NCI-H2227 treated with DMSO at 0.1 percent for 48 hours (cell line): ENCODE measurements at places on chromosomes 5 and 9.

DNA sequence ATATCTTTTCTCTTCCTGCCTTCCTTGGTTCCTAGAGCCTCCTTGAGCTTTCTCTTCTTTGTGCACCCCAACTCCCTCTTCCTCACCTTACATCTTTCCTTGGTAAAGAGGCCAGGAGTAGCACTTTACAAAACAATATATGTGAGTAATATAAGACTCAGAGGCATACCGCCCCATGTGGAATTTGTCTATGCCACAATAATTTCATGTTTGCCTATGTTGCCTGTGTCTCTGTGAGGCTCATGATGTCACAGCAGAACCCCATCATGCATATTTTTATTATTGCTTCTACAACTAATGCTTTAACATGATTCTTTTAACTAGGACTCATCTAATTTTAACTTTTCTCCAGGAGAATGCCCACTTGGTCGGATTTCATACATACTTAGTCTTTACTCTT, 15.0 kb upstream of the LVRN start:
- DNase-seq, result no peak

DNA sequence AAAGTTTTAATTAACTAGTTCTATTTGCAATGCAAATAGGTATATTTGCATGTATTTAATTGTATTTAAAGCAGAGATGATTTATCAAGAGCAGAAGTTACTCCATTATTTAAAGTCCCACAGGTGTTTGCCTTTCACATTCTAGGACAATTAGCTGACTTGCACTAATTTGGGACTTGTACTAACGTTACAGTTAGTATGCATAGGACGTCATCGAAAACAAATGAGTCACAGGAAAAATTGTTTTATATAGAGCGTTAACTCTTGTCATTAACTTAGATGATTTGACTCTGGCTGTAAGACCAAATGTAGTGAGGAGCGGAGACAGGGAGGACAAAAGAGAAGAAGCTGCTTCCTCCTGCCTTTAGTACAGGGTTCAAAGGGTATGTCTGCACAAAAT, 126.1 kb upstream of the IFNE start:
- DNase-seq, result no peak

- DNase-seq, result no peak
Measured at GRCh38 chr5:53515988-53516387, 35.6 kb downstream of the FST start.

- DNase-seq, result no peak
Measured at GRCh38 chr5:111635151-111635902, 121.7 kb downstream of the NREP start.

DNA sequence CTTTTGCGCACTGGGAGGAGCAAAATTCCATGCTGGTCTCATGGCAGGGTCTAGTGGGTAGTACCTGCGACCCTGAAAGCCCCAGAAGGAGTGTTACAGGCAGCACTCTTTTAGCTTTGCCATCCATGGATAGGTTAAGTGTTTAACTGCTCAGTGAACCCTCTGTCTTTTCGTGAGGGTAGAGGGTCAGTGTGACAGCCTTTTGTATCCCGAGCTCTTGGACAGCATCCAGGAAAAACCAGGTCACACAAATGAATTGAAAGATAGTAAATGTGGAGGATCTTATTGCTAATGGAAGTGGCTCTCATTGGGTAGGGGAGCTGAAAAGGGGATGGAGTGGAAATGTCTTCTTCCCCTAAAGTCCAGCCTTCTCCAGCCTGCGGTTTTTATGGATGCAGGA, 57.8 kb upstream of the CCDC112 start:
- DNase-seq, result no peak

DNA sequence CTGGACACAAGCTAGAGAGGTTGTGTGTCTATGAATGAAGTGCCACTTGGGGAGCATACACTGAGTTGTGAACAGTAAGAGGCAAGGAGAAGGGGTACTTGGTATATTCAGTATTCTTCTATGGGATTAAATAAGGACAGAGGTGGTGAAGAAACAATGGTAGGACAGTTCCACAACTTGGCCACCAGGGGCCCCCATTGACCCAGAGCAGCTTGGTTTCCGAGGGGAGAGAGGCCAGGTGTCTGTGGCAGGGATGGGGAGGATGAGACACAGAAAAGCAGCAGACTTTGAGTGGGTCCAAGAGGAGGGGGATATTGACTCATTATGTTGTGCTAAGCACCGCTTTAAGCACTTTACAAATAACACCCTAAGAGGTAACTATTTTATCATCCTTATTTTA, 220.6 kb downstream of the MELK start:
- no peak for DNase-seq

- DNase-seq, result no peak
Measured at GRCh38 chr5:75756211-75756610, 39.0 kb upstream of the POC5 start.

DNA sequence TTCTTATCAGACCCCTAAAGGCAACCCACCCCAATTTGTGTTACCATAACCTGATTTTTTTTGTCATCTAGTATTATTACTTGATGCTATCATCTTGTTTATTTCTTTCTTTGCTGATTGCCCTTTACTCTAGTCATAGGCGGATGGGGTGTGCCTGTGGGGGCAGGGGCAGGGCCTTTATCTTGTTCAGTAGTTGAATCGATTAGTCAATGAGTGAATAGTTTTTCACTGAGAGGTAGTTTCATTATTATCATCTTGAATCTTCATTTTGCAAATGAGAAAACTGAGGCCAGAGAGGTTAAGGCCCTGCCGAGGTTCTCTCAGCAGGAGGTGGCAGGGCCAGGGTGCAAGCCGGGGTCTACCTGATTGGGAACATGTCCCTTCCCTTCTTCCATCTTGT, 9.4 kb upstream of the GM2A start:
- no peak for DNase-seq

DNA sequence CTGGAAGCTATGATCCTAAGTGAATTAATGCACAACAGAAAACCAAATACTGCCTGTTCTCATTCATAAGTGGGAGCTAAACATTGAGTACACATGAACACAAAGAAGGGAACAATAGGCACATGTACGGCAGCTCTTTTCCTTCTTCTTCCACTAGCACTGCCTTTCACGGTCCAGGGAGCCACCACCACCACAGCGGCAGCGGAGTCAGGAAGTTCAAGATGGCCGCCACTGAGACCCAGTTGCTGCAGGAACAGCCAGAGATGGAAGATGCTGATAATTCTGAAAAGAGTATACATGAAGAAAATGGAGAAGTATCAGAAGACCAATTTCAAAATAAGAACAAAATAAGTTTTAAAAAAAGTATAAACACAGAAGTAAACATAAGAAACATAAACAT, 39.5 kb upstream of the TNFSF15 start:
- no peak for DNase-seq

GRCh38 chr5:26295541-26295940, 742.8 kb downstream of the CDH9 start:
- no peak for DNase-seq

GRCh38 chr5:100706776-100707175, 171.6 kb downstream of the FAM174A start:
- DNase-seq, result no peak

- DNase-seq, result no peak
Measured at GRCh38 chr5:79875230-79875629, 115.8 kb downstream of the MTX3 start.

GRCh38 chr5:146745931-146746577, 132.5 kb downstream of the PPP2R2B start:
- no peak for DNase-seq

DNA sequence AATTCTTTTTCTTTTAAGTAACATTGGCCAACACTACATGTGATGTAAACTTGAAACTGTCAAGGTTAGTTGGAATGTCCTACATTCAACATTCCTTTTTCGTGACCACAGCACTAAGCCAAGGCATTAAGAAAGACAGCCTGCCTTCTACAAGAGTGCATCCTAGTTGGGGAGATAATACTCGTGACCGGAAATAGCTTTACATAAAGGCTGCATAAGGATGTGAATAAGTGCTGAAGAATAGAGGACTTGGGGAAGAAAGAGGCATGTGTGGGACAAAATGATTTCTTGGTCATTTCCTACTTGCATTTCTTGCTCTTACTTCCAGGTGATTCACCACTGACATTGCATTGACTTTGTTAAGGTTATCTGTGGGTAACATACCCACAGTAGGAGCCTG, 282.0 kb downstream of the DMRT2 start:
- DNase-seq, result no peak

DNA sequence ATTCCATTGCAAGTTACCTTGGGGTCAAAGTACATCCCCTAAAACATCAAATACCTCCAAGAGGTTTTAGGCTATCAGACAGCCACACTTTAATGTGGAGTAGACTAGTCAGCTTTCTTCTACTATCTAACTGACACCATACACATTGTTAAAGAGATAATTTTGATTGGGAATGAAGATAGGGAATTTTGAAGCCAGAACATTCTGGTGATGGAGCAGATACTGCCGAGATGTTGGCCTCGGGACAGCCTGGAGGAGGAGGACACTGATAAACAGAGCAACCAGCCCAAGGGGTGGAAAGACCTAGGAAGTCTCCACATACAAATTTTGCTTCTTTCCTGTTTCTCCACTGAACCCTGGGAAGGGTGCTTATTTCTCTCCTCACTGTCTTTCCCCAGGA, 14.9 kb downstream of the TJP2 start:
- DNase-seq, result no peak

DNA sequence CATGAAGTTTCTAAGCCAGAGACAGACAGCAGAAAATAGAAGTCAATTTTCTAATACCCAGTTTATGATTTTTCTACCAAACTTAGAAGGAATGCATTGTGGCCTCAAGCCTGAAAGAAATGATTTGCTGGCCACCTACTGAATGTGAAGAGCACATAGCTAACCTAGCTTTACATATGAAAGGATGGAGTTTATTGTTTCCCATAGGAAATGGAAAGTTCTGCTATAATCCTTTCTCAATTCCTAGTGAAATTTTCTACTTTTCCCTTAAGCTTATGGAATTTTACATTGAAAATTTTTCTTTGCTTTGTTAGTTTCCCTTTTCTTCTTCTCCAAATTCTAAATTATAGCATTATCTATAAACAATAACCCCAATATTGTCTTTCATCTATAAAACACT, 110.1 kb downstream of the TMEM167A start:
- DNase-seq, result no peak

DNA sequence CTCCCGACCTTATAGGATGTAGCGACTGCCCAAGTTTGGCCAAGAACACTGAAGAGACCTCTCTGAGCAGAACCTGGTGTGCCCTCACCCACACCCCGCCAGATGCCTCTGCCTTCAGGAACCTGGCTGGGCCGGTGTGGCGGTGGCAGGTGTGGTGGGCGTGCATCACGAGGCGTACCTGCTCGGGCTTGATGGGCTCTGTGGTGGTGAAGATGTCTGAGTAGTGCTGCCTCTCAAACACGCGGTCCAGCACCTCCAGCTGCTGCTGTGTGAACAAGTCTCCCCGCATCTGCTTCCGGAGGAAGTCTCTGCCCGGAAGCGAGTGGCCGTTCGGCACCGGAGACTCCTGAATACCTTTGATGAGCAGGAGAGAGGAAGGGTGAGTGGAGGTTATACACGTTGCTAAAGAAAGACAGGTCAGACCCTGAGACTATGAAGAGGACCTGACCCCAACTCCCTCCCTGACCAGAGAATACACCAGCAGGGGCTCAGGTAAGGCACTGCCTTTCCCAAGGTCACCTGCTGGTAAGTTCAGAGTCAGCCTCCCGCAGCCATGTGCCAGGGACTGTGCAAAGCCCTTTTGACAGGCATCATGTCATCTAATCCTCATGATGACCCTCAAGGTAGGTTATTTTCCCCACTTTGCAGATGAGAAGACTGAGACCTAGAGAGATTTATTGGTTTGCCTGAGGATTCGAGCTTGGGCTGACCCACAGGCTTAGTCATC, 67.5 kb downstream of the PAX5 start:
- no peak for DNase-seq

DNA sequence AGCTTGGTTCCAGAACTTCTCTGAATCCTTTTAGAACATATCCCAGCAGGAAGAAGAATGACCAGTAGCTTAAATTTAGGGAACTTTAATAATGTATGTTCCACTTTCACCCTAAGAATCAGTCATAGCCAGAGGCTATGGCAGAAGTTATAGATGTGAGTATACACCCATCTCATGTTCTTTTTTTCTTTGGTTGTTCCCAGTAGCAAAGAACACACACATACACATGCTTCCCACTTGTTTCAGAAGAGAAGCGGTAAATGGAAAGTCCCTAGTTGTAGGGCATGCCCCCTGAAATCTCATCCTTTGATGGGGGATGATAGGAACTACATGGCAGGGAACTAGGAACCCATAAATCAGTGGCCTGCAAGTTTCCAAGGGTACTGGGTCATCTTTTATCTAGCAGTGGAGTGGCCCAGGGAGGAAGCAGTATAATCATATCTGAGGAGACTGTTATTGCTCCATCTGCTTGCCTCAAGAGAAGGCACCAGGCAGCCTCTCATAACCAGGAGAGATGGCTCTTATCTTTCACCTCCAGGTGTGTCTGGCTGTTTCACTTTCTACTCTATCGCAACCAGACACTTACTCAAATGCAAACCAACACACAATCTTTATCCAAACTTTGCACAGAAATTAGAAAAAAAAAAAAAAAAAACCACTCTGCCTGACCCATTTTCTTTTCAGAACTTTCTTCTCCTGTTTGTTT, 109.5 kb downstream of the SNCAIP start:
- DNase-seq, result no peak

DNA sequence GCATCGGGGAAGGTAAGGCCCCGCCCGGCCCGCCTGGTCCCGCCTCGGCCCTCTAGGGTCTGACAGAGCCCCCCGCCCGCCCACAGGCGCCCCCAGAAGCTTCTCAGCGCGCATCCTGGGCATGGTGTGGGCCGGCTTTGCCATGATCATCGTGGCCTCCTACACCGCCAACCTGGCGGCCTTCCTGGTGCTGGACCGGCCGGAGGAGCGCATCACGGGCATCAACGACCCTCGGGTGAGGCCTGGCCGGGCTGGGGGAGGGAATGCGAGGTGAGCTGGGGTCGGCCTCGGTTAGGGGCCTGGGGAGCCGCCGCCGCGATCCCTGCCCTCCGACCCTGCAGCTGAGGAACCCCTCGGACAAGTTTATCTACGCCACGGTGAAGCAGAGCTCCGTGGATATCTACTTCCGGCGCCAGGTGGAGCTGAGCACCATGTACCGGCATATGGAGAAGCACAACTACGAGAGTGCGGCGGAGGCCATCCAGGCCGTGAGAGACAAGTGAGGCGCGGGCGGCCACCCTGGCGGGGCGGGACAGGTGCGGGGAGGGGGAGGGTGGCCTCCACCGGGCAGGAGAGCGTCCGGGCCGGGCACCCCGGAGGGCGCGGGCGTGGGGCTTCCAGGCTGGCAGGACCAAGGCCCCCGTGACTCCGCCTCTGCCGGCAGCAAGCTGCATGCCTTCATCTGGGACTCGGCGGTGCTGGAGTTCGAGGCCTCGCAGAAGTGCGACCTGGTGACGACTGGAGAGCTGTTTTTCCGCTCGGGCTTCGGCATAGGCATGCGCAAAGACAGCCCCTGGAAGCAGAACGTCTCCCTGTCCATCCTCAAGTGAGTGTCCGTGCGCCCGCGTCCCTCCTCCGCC, 7.1 kb downstream of the LRRC26 start:
- no peak for DNase-seq

DNA sequence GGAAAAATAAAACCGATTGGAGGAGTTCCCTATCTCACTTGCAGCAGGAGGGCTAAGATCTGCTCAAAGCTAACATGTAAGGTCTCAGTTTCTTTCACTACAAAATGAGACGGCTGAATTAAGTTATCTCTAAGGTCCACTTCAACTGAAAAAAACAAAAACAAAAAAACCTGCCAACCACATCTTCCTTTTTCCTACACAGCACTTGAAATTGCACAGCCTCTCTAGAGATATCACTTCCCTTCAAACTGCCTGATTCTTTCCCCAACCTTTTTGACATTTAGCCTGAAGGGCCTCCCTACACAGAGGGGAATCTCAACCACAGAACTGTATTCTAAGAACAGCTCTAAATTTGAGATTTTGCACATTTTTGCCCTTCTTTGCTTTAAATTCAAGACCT, 227.9 kb upstream of the TARS1 start:
- no peak for DNase-seq

- no peak for DNase-seq
Measured at GRCh38 chr9:119967867-119968535, 598.8 kb upstream of the BRINP1 start.
